ENCODE measurements at places on chromosomes 4 and X.

DNA sequence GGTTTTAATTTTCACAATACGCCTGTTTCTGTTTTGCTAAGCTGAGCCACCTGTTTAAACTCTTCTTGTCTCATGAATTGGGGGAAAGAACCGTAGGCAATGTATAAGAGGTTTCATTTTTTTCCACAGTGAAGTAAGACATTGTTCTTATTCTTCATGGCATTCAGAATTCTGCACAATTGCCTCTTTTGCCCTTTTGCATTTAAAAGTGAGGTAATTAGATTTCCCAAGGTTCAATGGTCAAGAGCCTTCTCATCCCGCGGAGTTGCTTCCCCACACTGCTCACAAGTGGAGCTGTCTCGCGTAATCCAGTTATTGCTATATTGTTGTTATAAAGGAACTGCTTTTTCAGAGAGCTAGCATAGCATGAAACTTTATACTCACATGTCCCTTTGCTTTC is 90.9 kb upstream of the SPRY1 start:
- no peak for DNase-seq

- no peak for DNase-seq
Measured at GRCh38 chr4:1746919-1747602, 25.7 kb downstream of the TACC3 start.

GRCh38 chr4:67678612-67679011 is 22.3 kb downstream of the UBA6 start:
- no peak for DNase-seq

DNA sequence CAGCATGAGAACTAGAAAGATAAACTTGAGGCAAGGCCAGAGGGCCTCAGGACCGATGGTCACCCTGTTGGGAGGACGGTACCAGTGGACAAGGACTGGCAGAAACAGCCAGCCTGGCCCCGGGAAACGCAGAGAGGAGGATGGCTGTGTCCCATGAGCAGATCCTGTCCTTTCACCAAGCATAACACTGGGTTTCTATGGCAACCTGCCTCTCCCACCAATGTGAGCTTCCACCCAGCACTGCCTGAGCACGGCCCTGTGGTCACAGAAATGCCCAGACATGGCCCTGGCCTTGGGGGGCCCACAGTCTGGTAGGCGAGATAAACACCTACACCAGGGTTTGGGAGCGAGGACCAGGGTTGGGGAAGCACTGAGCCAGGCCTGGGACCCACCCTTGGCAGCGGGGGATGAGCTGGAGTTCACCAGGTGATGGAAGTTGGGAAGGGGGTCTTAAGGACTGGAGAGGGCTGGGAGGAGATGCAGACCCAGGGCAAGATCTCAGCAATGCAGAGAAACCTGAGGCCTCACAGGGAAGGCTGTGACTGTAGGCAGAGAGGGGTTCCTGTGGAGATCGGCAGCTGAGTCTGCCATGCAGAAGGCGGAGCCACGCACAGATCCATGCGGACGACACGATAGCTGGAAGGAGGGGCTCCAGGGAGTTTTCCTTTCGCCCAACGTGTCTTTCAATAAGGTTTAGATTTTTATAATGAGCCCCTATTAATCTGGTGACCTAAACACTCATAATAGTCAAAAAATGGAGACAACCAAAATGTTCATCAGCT is 32.7 kb upstream of the CRMP1 start:
- DNase-seq: no peak

GRCh38 chr4:40388239-40388638 is 53.1 kb downstream of the CHRNA9 start:
- DNase-seq: no peak

- DNase-seq: no peak
Measured at GRCh38 chr4:29037501-29037900, 1682.7 kb upstream of the PCDH7 start.

DNA sequence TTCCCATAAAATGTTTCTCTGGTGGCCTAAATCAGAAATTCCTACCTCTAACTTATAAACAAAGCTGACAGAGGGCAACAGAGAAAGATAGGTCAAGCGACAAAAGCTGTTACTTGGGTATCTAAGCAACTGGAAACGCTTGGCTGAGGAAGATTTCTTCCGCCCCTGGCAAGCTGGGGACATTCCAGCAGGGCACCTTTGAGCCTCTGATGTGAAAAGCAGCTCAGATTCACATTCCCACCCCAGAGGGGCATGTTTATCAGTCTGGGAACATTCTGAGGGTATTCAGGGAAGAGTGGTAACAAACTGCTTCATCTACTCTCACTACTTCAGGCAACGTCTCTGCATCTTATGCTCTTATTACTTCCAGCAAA is 3.5 kb upstream of the CDS1 start:
- no peak for DNase-seq

DNA sequence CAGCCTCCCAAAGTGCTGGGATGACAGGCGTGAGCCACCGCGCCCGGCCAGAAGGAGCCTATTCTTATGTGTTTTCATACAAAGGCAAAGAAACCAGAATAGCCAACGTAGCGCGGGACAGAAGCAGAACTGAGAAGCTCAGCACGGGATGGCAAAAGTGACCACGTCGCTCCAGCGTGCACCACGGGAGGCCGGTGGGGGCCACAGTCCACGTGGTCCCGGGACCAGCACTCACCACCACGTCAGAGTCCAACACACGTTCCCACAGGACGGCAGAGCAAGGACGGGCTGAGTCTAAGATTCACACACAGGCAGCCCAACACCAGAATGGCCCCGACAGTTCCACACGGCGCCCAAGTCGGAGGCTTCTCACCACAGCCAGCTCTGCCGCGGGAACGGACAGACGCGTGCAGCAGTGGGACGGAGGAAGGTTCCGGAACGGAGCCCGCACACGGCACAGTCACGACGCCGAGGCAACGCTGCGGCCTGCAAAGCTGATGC is 18.8 kb upstream of the GTPBP6 start:
- DNase-seq: no peak

- peak; percentile 70 for DNase-seq
Measured at GRCh38 chr4:53706422-53707032, 115.2 kb upstream of the LNX1 start.

DNA sequence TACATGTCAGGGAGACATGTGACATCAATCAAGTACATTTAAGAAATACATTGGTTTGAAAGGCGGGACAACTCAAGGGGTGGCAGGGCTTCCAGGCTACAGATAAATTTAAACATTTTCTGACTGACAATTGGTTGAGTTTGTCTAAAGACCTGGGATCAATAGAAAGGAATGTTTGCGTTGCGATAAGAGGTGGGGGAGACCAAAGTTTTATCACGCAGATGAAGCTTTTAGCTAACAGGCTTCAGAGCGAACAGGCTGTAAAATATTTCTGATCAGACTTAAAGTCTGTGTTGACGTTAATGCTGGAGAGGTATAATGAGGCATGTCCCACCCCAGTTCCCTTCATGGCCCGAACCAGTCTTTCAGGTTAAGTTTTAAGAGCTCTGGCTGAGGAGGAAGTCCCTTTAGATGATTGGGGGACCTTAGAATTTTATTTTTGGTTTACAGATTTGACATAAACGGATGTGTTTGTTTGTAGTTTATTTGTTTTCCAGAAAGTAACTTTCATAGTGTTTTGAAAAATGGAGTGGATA is 346.7 kb upstream of the RASGEF1B start:
- DNase-seq: no peak

DNA sequence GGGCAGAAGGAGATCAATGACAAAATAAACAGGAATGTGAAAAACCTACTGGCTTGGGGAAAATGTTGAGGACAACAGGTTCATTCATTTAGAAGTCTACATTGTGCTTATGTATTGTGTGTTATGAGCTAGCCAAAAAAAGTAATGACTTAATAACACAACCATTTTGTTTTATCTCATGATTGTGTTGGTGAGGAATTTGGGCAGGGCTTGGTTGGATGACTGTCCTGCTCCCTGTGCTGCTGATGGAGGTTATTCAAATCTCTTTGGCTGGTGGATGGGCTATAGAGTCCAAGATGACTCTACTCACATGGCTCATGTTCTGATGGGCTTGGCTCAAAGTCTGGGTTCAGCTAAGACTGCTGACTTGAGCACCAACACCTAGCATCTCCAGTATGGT is 116.3 kb downstream of the HS3ST1 start:
- peak; percentile 3 for DNase-seq

DNA sequence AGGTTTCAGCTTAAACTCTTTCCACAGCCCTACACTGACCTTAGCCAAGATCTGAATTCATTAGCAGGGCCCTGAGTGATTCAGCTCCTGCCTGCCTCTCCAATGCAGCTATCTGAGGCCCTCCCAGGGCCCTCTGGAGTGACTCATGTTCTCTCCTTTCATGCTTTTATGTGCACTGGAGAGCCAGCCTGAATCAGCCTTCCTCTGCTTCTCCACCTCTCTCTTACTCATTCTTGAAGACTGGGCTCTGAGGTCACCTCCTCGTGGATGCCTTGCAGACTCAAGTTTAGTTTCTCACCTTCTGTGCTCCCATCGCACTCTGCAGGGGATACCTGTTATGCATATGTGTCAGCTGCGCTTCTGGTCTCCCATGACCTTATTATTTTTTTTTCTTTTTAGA is 3.1 kb upstream of the OCIAD2 start:
- DNase-seq: peak; percentile 97

DNA sequence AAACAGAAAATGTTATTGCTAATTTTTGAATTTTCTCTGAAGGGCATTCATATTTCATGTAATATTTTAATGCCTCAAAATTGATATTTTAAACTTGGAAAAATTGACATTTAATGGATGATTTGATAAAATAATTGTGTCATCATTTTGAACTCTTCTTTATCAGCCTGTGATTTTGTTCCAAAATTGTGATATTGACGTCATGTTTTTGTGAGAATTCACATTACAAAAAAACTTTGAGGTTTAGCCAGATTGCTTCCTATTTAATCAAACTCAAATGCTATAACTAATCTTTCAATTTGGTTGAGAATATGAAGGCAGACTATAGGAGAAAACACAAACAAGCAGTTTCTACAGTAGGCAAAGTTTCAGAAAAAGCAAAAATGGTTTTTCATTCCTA is 137.4 kb downstream of the GRIA2 start:
- no peak for DNase-seq

GRCh38 chrX:24842486-24842885 is 148.8 kb downstream of the POLA1 start:
- no peak for DNase-seq

- DNase-seq: no peak
Measured at GRCh38 chr4:84790769-84791565, 175.5 kb downstream of the WDFY3 start.

GRCh38 chr4:821181-821591 is 4.7 kb downstream of the CPLX1 start:
- DNase-seq: no peak

- DNase-seq: no peak
Measured at GRCh38 chrX:49230500-49231232, 2.5 kb downstream of the CACNA1F start.

GRCh38 chr4:12005471-12005870 is 576.8 kb upstream of the HS3ST1 start:
- no peak for DNase-seq

GRCh38 chrX:1537031-1537715 is at the start of gene P2RY8:
Gene P2RY8, minus strand, starts transcription at chrX:1537185. Its CDS starts 70,627 bp downstream, at chrX:1466558.
- peak; percentile 39 for DNase-seq

DNA sequence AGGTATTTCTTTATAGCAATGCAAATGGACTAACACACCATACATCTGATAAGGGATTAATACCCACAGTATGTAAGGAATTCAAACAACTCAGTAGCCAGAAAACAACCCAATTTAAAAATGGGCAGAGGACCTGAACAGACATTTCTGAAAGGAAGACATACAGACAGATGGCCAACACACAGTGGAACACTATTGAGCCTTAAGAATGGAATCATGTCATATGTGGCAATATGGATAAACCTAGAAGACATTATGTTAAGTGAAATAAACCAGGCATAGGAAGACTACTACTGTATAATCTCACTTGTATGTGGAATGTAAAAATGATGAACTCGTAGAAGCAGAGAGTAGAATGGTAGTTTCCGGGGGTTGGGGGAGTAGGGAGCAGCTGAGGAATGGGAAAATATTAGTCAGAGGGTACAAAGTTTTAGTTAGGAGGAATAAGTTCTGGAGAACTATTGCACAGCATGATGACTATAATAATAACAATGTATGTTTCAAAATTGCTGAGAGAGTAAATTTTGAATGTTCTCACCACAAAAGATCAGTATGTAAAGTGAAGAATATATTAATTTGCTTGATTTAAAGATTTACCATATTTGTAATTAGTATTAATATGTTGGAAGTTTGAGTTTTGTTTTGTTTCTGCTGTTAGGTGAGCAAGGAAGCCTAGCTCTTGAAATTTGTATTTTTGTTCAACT is 25.2 kb downstream of the WDR44 start:
- peak; percentile 49 for DNase-seq

DNA sequence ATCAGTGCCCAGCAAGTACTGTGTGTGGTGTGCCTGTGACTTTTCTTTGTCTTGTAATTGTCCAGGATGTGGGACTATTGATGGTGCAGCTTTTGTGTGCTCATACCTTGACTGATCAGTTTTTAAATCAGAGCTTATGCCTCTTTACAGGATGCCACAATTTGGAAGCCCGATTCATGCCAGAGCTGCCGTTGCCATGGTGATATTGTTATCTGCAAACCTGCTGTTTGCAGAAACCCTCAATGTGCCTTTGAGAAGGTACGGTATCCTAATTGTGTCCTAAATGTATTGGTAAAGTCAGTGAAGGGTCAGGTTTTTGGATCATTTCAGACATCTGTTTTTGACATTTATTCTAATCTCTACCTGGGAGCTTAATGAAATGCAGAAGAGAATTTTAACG is 180.2 kb downstream of the FRAS1 start:
- DNase-seq: no peak

- DNase-seq: no peak
Measured at GRCh38 chr4:87224141-87224923, 3.9 kb upstream of the KLHL8 start.

- peak; percentile 5 for DNase-seq
Measured at GRCh38 chr4:120773641-120774040, 148.9 kb downstream of the PRDM5 start.

DNA sequence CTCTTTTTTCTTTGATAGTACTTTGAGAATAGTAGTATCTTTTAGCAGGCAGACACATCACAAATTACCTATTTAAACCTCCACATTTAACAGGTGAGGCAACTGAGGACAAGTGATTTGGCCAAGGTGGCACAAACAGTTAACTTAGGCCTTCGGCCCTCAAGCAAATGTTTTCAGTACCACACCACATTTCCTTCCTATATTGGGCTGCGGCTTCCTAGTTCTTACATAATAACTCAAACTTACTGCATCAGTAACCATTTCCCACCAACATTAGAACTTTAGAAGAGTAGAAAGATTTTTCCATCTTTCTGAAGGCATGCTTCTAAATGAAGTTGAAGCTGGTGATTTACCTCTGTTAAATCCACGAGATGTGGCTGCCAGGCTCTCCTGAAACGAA is 63.2 kb upstream of the SLC4A4 start:
- DNase-seq: no peak

DNA sequence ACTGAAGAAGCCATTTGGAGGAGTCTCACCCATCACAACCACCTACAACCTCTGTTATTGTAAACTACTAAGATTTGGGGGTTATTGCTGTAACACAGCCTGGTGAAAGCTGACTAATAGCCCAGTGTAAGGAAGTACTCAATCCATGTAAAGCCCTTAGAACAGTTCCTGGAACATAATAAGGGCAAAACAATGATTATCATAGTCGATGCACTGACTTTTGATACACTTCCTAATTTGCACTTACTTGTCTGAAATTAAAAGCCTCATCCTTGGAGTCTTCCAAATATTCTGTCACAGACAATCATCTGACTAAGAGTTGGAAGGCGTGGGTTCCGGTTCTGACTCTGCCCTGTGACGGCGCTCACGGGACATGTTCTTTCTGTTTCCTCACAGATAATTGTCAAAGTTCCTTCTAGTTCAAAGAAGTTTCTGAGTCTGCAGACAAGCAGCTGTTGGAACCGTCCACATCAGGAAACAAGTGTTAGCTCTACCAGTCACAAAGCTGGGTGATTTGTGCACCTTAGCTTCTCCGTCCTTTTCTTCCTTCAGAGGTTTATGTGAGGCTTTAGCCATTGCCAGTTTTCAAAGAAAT is 33.4 kb upstream of the RASGEF1B start:
- no peak for DNase-seq

Measured in LHCN-M2 (cell line).